ENCODE measurements at places on chromosomes 1 and 21. TPM values are rescaled to one million over a fixed set of nuclear protein-coding genes. Genes with fewer than 3 reads are reported as not detected.

DNA sequence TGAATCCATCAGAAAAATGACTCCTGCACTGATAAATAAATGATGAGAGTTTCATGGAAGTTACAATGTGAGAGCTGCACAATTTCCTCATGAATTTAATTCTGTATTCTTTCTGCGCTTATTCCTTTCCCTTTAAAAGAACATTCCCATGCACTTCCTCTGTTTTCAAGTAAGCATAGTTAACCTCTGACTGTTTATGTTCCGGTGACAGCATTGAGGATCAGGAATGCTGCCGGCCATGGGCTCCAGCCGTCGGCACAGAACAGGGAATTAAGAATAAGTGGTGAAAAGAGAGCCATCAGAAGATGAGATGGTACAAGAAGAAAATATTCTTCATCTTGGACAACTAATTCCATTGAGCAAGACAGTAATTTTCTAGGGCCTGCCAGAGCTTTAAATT is 65.3 kb downstream of the SUSD4 start:
- no peak for DNase-seq

DNA sequence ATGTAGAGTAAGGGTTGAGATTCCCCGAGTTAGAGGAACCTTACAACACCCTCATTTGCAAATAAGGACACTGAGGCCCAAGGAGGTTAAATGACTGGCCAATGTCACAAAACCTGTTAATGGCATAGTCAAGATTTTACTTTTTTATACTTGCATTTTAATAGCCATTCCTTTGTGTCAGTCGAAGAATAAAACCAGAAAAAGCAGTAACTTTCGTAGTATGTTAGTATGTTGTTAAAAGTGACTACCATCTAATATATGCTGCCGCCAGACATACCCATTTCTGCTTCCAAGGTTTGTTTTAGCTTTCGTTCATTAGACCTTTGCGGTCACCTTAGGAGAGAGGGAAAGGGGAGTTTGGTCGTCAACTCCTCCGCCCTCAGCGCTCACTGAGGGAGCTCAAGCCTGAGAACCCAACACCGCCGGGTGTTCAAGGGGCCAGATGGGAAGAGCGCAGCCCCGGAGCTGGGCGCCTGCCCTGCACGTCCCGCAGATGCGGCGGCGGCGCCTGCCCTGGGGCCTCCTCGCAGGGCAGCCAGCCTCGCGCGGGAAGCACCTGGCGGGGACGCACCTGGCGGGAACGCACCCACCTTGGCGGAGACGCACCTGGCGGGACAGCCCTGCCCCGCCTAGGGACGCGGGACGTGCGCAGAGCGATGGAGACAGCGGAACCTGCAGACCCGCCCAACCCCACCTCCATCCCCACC is 466 bp downstream of the VPS26C start:
- DNase-seq: no peak

DNA sequence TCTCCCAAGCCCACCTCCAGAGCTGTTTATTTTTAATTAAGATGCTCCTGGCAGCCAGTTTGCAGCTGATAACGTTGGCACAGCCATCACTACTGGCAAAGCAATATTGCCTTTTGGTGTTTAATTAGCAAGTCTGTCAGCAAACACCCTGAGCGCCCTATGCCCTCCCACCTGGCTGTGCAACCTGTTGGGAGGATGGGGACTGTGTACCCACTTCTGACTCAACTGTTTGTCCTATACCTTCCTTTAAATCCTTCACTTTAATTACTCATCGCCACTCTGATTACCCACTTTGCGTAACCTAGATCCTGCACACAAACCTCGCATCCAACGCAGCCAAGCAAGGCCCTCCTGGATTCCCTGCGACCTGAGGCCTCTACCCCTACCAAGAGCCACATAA is 67.1 kb downstream of the BCAR3 start:
- no peak for DNase-seq

Gene TCEA3
- polyA plus RNA-seq: 45.8 TPM

Gene TTF2
- 23.2 TPM for polyA plus RNA-seq

GRCh38 chr1:241593186-241593585 is 47.0 kb downstream of the CHML start:
- no peak for DNase-seq

DNA sequence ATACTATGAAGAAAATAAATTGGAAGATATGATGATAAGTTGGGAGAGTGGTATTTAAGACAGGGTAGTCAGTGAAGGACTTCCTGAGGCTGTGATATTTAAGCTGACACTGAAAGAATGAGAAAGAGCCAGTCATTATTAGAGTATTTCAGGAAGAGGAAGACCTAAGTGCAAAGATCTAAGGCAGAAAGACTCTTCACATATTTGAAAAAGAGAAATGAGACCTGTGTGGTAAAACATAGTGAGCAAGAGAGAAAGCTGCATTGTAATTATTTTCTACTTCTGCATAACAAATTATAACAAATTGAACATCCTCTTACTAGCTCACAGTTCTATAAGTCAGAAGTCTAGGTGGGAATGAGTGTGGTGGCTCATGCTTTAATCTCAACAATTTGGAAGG is 34.6 kb upstream of the DOCK7 start:
- no peak for DNase-seq

DNA sequence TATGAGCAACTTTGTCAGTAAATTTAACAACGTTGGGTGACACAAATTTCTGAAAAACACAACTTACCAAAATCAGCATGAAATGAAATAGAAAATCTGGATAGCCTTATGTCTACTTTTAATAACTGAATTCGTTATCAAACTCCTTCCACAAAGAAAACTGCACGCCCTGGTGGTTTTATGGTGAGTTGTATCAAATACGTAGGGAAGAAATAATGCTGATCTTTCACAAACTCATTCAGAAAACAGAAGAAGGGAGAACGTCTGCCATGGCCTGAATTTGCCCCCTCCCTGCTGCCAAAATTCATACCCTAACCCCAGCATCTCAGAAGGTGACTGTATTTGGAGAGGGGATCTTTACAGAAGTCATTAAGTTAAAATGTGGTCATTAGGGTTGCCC is 50.0 kb upstream of the COL18A1 start:
- DNase-seq: no peak

Gene KCNK1
- 7.9 TPM for polyA plus RNA-seq

Gene WNT4
- polyA plus RNA-seq: 4.0 TPM

DNA sequence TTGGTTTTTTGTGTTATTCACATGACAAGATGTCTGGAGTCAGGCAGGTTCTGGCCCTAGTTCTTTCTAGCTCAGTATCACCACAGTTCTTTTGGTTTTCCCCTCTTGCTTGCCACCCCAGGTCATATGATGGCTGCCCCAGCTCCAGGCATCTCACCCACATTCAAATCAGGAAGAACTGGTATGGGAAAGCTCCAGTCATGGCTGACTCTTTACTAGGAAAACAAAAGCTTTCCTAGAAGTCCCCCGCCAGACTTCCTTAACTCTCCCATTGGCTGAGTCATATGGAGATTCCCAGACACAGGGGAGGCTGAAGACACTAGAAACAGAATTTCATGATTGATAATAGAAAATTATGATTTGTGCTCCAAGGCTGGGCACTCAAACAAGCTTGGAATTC is 22.1 kb upstream of the EYA3 start:
- no peak for DNase-seq

- no peak for DNase-seq
Observed at GRCh38 chr21:22076471-22076870, 1078.3 kb downstream of the NCAM2 start.

DNA sequence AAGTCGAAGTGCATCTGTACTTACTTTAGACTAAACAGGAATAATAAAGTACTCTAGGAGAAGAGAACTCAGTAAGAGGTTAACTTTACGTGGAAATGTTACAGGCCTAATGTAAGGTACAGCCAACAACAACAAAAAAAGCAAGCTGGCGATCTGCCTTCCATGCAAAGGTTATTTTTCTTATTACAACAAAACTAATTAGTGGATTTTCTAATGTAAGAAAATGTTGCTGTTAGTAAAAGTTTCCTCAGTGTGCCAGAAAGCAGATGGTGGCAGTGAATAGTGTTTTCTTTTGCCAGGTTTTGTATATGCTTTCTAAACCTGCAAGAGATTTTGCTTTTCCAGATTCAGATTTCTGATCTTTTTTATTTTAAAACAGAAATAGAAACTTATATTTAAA is 179.2 kb downstream of the NFIA start:
- no peak for DNase-seq

DNA sequence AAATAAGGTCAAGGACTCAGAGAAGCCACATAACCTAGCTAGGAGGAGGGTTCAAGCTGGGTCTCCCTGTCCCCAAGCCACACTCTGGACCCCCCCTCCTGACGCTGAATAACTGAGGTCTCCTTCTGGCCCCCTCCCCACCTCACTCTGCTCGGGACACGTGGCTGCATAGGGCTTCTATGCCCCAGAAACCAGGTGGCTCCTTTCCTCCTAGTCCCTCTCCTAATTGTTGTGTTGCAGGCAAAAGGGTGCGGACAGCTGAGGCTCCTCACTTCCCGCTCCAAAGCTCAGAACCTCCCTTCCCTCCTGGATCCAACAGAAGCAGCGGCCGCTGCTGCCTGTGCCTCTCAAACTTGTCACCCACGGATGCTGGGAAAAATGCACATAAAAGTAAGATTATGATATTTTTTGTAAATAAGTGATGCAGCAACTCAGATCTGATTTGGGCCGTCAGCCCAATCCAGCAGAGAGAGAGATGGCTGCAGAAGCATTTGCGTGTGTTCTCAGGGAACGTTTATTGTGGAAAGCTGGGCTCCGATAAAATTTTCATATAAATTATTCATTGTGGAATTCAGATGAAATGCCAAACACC is 40.8 kb upstream of the C1orf174 start:
- no peak for DNase-seq

Gene CHODL
- 50.8 TPM for polyA plus RNA-seq

DNA sequence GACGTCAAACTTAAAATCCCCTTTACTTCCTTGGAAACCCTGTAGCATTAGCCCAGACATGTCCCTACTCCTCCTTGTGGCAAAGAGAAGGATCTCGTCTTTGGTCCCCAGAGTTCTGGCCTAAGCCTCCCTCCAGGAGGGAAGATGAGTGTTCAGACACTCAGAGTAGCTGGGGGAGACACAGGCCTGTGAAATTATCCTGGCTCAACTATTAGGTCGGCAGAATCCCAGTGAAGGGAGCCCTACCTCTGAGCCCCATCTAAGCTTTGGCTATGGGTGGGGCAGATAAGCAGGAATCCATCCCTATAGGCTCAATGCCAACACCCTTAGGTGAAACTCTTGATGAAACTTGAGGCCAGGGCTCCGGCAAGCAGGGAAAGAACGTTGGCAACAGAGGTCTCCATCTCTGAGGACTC is 1.7 kb upstream of the SFN start:
- no peak for DNase-seq

GRCh38 chr21:35090403-35090802 is 41.3 kb upstream of the RUNX1 start:
- DNase-seq: no peak

Gene CBS
- polyA plus RNA-seq: 53.9 TPM

DNA sequence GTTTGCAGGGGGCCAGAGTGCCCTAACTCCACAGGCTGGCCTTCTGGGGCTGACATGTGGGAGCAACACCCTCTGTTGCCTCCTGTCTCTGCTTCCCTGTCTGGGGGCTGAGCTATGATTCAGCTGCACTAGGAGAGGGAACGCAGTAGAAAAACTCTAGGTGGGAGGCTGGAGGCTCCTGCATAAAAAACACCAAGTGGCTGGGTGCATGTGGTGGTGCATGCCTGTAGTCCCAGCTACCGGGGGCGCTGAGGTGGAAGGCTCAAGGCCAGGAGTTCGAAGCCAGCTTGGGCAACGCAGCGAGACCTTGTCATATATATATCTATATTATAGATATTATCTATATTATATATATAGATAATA is 5.6 kb downstream of the KIF17 start:
- DNase-seq: no peak

GRCh38 chr21:43270800-43271301 is 102.0 kb downstream of the CRYAA start:
- DNase-seq: no peak

Gene CYP4A22
- 5.0 TPM for polyA plus RNA-seq

DNA sequence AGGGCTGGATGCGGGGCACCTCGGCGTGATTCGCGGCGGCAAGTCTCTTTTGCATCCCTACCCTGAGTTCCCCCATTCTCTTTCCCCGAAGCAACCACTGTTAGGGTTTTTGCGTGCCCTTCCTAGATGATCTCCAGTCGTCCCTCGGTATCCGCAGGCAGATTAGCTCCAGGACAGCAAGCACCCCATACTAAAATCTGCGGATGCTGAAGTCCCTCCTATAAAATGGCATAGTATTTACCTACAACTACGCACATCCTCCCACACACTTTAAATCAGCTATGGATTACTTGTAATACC is 22.8 kb upstream of the CFAP126 start:
- no peak for DNase-seq

GRCh38 chr1:185734929-185735700 is 924 bp downstream of the HMCN1 start:
- no peak for DNase-seq

- no peak for DNase-seq
Observed at GRCh38 chr21:43345746-43346409, 81.1 kb downstream of the SIK1 start.

Gene PEF1
- polyA plus RNA-seq: 69.7 TPM

Gene SPATA17
- polyA plus RNA-seq: 11.9 TPM

- DNase-seq: no peak
Observed at GRCh38 chr1:59743324-59744091, 71.2 kb upstream of the HOOK1 start.

DNA sequence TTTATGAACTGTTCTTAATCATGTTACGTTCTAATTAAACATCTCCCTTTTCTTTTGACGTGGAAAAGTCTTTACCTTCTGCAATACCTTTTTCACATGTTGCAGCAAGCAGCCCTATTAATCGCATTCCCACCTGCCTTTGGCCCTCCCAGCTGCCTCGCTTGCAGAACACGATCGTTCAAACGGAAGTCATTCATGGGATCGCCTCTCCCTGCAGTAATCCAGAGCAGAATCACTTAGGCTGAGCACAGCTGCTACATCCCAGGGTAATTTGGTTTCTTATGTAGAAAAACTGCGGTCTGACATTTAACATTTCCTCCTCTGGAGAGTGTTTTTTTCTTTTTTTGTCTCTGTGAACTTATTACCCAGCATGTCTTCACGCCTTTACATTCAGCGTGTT is 206.3 kb downstream of the KIF26B start:
- DNase-seq: no peak

Gene APCS
- polyA plus RNA-seq: not detected

DNA sequence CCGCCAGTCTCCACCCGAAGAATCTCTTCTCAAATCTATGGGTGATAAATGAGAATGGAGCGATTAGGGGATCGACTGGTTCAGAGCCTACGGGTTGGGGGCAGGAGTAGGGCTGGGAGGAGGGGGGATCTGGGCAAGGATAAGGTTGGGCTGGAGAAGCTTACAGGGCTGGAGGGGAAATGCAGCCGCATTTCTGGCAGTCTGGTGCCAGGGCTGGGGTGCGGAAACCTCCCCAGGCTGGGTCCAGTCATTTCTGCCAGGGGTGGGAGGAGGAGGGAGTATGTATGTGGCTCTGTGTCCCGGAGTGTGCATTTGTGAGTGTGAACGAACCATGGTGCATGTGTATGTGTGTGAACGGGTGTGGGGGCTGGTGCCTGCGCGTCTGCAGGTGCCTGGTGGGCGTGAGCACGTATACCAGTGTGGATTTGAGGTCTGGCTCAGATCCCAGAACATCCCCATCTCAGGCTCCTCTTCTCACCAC is 10.2 kb downstream of the C1orf216 start:
- no peak for DNase-seq

GRCh38 chr1:222785529-222785928 is 29.3 kb upstream of the DISP1 start:
- DNase-seq: no peak

Measured in renal cortex interstitium (tissue), 15 donors.